Activated T-cell treated with anti-CD3 and anti-CD28 coated beads, Interleukin-2, amount 50 U/mL, for 48 hours (primary cell): ENCODE measurements at places on chromosomes 11 and 22.

GRCh38 chr11:637333-637592 is 194 bp downstream of the DRD4 start:
- no peak for DNase-seq

DNA sequence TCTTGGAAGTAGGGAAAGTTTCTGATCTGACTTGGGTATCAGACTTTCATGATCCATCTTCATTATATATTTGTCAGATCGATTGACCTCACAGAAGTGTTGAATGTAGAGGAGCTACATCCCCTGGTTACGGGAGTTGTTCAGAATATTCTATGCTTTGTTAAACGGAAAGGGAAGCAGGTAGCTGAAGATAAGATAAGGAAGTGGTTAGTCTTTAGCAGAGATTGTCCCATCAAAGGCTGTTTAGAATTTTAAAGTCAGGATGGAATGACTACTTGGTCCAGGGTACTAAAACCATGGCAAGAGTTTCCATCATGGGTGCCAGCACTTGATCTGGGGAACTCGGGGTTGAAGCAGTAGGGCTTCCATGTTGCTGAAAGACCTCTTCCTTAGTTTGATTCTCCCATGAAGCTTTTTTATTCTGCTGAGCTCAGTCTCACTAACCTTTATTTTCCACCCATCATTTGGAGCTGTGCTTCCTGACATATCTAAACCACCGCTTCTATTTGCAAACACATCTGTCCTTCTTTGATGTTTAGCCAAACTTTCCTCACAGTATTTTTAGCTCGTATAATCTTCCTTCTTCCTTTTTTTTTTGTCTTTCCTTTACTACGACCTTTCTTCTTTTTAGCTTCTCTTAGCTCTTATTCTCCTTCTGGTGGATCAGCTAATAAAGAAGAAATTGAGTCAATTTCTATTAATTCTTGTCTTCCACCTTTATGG is 4.0 kb upstream of the C22orf31 start:
- DNase-seq, result no peak

- DNase-seq, result peak; percentile 88
These were observed 3.7 kb upstream of the DPF2 start for GRCh38 chr11:65329944-65330403.

DNA sequence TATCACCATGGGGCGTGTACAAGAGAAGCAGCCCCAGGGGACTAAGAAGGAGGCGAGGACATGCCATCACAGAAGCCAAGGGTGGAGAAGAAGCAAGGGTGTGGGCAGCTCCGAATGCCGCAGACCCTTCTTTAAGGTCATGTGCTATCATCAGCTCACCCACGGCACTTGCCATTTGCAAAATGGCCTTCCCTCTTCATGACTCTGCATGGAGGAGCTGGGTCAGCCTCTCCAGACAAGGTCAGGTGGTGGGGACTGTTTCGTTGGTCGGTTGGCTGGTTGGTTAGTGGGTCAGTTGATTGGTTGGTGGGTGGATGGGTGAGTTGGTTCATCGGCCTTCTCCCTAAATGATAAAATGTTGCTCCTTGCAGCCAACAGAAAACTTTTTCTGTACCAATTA is 622.5 kb downstream of the TBC1D22A start:
- no peak for DNase-seq

GRCh38 chr11:31366795-31367194 is 2.7 kb downstream of the DCDC1 start:
- DNase-seq, result no peak

DNA sequence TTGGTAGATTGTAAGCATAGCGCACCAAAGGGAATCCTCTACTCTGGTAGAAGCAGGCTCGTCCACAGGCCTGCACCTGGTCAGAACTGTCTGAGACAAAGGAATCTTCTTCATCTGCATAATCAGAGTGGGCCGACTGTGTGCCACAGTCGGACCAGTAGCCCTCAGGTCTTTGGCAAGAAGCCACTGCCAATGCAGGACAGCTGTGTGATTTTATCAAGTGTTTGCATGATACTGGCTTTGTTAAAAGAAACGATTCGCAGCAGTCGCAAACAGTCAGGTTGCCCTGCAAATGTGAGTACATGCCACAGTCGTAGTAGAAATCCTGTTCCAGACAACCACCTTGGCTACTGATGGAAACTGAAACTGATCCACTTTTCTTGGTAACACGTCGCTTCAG is 4.9 kb upstream of the CCDC34 start:
- DNase-seq, result no peak

DNA sequence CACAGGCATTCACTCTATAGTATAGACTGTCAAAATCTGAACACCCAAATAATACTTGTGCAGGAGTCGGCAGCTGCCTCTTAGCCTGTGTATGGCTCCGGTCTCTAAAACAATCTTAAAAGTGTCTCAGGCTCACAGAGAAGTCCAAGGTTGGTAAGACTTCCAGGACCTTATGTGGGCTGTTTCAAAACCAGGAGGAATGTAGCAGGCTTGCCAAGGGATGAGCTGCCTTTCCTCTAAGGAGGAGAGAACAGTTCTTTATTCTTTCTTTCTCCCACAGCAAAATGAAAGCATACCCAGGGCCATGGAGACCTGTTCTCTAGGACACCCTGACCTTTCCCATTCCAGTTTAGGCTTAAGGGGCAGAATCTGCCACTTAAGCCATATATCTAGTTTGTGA is 176.5 kb downstream of the TRPC6 start:
- no peak for DNase-seq

- no peak for DNase-seq
These were observed 67.2 kb downstream of the CECR2 start for GRCh38 chr22:17436382-17436980.

DNA sequence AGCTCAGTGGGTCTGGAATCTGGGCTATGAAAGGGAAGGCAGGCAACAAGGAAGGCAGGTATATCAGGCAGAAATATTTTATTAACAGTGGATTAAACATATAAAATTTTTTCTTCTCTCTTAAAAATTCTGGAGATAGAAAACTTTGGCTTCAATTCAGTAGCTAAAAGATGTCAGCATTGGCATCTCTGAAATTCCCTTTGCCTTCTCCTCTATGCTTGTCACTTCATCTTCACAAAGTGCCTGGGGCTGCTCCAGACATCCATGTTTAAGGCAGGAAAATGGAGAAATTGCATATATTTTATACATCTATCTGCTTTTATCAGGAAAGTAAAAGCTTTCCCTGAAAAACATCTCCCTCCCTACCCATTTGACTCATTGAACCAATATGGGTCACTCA is 894.1 kb upstream of the API5 start:
- DNase-seq, result no peak

GRCh38 chr11:88015170-88015569 is 160.1 kb downstream of the RAB38 start:
- no peak for DNase-seq

- no peak for DNase-seq
These were observed 63.7 kb downstream of the LIF start for GRCh38 chr22:30182815-30183214.

GRCh38 chr11:74280494-74280893 is 30.9 kb downstream of the P4HA3 start:
- DNase-seq, result no peak

DNA sequence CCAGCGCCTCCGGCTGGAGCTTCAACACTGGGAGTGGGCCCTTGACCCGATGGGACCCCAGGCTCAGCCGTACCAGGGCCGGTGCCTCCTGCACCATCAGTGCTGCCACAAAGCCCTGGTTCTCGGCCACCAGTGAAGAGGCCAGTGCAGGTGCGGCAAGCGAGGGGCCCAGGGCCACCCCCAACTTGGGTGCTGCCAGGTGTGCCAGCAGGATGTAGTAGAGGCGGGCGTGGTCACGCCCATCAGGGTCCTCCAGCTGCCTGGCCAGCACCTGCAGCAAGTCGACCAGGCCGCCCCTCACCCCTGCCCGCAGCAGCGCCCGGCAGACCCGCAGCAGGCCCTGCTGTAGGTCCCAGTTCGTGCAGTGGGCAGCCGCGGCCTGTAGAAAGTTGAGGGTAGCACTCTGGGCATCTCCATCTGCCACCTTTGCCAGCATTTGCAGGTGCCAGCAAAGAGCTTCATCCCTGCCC is 2.3 kb downstream of the AP5B1 start:
- DNase-seq, result peak; percentile 14

- no peak for DNase-seq
These were observed 1.4 kb upstream of the OR52W1 start for GRCh38 chr11:6197466-6198200.

DNA sequence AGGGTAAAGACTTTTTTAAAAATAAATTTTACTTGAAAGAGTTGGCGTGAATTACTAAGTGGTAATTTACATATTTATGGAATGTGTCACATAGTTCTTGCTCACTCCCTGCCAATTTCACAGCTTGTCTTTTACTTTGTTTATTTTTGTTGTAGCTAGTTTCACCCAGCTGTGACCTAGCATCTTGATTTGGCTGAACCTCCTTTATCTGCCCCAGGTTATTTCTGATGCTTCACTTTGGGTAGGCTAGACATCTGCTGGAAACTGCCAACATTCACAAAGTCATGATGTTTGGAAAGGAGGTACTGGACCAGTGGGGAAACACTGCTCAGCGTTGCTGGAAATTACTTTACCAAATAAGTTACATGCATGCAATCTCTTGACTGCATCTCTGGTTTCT is 1676.0 kb upstream of the RAG2 start:
- DNase-seq, result no peak

DNA sequence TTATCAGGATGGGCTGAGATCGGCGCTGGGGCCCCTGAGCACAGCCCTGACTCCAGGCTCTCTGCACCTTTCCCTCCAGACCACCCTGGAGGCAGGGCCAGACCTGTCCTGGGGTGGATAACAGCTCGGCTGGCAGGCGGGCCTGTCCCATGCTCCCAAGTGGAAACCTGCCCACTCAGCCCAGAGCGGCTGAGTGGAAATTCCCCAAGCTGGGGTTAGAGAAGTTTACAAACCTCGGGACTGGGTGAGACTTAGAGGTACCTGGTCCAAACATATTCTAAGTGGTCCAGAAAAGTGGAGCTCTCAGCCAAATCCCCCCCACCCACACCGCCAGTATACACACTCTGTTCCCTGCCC is 4.8 kb upstream of the FXYD2 start:
- DNase-seq, result peak; percentile 21

- DNase-seq, result no peak
These were observed 10.5 kb downstream of the NUMA1 start for GRCh38 chr11:72069787-72070251.

GRCh38 chr11:63843041-63843440 is 4.1 kb downstream of the MARK2 start:
- no peak for DNase-seq
